ENCODE measurements at places on chromosomes 5 and 9.

- DNase-seq: no peak
These were observed 10.9 kb upstream of the STX17 start for GRCh38 chr9:99895510-99895909.

GRCh38 chr5:14737291-14737690, 72.8 kb downstream of the OTULIN start:
- DNase-seq: no peak

DNA sequence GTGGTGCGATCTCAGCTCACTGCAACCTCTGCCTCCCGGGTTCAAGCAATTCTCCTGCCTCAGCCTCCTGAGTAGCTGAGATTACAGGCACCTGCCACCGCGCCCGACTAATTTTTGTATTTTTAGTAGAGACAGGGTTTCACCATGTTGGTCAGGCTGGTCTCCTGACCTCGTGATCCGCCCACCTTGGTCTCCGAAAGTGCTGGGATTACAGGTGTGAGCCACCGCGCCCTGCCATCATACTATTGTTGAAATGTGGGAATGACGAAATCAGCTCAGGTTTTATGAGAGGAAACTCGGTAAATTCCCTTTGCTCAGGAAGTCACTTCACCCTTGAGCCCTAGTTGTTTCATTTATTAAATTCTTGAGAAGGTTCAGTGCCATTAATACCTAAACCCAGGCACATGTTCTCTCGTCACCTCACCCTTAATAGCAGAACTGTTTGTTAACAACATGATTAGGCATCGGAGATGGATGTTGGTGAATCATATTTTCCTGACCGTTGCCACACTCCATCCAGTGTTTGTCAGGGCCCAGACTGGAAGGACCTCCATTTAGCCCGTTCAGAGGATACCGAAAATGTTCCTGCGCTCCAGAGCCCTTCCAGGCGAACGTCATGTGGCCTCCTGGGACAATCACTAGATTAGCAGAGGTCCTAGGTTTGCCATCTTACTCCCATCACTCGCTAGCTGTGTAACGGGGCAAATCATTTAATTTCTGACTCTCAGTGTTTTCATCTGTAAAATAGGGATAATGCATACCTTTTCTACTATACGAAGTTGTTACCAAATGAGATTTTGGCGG, 20.0 kb upstream of the CREBRF start:
- DNase-seq: no peak

DNA sequence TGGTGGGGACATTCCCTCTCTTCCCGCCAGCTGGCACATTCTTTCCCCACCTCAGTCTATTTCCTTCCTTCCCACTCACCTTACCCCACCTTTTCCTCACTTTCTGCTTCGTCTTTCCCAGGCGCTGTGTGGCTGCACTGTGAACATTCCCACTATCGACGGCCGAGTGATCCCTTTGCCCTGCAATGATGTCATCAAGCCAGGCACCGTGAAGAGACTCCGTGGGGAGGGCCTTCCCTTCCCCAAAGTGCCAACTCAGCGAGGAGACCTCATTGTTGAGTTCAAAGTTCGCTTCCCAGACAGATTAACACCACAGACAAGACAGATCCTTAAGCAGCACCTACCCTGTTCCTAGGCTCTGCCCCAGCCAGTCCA, 7.3 kb downstream of the DNAJB5 start:
- DNase-seq: no peak

DNA sequence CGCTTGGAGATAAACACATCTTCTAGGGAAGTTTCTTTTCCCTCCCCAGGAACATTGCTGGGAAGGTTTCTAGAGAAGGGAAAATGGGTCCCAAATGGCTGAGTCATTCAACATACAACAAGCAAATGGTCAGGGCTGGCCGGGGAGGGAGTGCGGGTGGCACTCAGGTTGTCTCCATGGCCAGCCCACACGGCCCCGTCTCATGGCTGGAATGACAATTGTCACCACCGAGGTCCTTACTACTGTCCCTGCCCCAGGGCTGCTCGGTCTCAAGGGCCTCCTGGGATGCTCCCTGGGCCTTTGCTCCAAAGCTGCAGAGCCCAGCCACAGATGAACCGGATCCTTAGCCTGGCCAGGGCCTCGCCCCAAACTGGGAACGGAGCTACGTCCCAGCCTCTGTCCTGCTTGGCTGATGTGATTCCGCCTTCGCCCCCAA, 121.9 kb downstream of the FGF18 start:
- no peak for DNase-seq

DNA sequence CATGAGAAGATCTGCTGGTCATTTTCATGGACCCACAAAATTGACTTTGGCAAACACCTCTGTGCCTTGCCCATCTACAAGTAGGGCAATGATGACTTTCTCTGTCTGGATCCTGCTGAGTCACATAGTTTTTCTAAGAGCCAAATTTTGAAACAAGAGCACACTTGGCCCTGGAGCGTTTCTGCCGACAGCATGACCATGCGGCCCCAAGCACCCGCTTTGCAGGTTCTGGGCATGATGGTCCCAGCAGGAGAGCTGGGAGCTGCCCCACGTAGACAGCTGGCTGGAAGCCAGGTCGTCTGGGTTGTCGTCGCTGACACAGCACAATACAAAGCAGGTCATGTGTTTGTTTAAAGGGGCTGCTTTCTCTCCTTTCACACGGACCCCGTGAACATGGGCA, 159.8 kb downstream of the SYK start:
- DNase-seq: no peak

DNA sequence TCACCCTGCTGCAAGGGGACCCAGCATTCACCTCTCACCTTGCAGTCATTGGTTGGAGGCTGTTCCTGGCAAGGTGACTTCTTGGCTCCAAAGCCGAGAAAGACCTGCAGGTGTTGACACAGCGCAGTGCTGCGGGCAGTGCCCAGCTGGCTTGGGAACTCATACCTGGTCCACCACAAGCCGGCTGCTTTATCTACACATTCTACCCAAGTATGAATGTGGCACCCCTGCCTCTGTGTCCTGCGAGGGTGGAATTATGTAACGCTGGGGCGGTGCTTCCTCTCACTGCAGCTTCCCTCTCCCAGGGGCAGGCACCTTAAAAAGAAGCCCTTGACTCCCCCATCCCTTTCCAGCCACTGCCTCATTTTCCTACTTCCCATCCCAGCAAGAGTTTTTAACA, 2.5 kb upstream of the ZMYND19 start:
- DNase-seq: no peak

- no peak for DNase-seq
These were observed 102.4 kb upstream of the PJA2 start for GRCh38 chr5:109511980-109512734.

DNA sequence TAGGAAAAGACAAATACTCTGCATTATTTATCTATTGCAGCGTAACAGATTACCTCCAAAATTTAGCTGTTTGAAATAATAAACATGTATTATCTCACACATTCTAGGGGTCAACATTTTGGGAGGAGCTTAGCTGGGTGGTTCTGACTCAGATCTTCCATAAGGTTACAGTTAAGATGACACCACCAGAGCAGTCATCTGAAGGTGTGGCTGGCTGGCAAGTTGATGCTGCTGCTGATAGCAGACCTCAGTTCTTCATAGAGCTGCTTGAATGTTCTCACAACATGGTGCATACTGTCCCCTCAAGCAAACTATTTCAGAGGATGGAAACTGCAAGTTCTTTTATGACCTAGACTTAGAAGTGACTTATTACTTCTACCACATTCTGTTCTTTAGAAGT, 146.3 kb upstream of the FSTL4 start:
- DNase-seq: no peak

- DNase-seq: no peak
These were observed 815 bp downstream of the ANXA6 start for GRCh38 chr5:151156507-151157420.

- DNase-seq: no peak
These were observed 854 bp upstream of the ARL15 start for GRCh38 chr5:54311176-54311677.

- DNase-seq: no peak
These were observed 63.8 kb downstream of the PDZD2 start for GRCh38 chr5:31702712-31703111.

- DNase-seq: no peak
These were observed 137.2 kb downstream of the C9orf50 start for GRCh38 chr9:129483415-129484351.

- no peak for DNase-seq
These were observed 24.7 kb downstream of the NTRK2 start for GRCh38 chr9:84694248-84694647.

- DNase-seq: no peak
These were observed 52.8 kb downstream of the IRF1 start for GRCh38 chr5:132437604-132438266.

- DNase-seq: no peak
These were observed 110.6 kb downstream of the RAPGEF6 start for GRCh38 chr5:131524431-131524830.

DNA sequence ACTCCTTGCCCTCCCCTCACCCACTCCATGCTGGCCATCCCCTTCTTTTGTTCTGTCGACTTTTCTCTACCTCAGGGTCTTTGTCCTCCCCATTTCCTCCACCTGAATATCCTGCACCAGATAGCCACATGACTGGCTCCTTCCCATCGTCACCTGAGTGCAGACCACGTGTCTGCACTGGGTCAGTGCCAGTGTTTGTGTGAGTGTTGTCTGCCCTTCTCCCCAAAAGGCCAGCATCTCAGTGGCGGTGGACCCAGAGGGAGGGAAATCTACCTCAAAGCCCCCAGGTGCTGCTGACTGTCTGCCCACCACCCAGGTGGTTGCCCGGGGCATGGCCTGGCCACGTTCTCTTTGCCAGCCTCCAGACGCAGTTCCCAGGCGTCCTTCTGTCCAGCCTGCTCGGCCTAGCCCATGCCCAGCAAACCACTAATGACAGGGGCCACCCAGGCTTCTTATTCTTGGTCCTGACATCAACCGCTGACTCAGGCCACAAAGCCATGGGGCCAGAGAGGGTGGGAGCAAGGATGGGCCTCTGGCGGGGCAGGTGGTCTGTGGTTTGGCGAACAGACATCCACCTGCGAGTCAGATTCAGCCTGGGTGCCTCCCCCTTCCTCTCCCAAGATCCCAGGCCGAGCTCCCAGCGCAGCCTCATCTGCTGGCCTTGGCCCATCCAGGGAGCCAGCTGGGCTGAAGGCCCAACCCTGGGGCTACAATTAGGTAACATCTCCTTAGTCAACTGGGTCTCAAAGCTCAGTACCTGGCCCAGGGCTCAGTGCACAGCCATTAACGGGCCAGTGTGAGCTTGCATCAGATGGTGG, 5.5 kb upstream of the NINJ1 start:
- DNase-seq: no peak

DNA sequence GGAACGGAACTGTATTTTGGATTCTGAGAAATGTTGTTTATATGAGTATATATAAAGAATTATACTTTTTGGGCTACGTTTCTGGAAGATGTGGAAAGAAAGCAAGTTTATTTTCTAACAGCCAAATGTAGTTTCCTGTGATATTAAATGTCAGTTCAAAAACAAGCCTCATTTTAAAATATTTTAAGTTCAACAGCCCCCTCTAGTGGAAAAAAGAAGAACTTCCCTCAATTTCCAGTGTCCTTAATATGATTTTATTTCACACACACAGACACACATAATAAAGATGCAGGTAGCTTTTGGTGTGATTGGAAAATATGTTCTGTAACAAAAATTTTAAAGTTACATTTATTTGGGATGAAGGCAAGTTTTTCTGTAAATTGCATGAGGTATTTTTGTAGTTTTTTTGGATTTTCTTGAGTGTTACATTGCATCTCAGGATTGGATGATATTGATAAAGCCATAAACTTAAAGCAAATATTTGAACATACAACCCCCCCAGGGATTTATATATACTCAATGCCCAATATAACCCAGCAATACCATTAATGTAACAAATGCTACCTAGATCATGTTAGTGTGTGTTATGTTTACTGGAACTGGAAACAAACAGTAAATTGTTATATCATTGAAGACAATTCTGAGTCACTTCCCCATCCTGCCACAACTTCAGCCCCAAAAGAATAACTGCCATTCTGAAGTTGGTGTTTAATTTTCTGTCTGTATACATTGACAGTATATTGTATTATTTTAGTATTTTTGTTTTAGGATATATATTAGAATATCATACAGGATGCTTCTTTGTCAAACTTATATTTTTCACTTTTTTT, 54.0 kb downstream of the CCDC171 start:
- DNase-seq: no peak

DNA sequence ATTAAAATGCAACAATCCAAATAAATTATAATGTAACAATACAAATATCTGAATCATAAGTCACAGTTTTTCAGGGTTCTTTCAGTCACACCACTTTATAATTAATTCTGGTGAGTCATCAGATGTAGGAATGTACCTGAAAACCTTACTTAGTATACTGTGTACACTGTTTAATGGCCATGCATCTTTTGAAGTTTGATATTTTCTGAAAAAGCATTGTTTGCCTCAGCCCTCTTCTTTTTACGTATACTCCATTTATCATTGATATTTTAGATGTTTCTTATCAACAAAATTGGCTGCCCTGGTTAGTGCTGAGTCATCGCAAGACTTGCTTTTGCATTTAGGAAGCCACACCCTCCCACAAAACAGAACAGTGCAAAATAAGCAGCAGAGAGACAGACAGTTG, 218.6 kb downstream of the PJA2 start:
- DNase-seq: no peak

GRCh38 chr5:138460032-138460693, 5.1 kb upstream of the EGR1 start:
- DNase-seq: no peak

- DNase-seq: no peak
These were observed 128.8 kb downstream of the TMC1 start for GRCh38 chr9:72650206-72650605.

DNA sequence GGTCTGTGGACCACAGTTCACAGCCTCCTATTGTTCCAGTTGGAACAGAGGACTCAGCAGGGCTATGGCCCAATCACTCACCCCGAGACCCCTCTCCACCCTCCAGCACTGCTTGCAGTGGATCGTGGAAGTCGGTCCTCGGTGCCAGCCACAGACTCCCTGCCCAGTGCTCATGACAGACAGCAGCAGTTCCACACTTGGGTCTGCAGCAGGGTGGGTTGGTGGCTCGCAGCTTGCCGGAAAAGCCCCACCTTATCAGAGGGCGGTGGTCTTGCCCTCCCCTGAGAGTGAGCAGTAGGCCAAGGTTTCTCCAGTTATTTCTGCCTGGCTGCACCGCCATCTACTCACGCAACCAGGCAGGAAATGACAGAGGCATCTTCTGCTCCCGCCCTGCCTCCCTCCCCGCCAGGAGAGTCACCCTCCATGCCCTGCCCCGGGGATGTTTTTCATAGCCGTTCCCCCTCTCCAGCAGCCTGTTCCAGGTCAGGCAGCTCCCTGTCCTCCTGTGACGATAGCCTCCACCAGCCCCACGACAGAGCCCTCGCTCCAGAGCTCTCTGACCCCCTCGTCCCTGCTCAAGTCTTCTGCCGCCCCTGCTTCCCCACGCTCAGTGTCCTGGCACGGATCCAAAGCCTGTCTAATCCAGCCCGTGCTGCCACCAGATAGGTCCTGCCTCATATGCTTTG, 34.5 kb downstream of the UNC5A start:
- DNase-seq: no peak

- no peak for DNase-seq
These were observed at the start of gene SYNPO for GRCh38 chr5:150640311-150641005. Gene SYNPO, plus strand, starts transcription at chr5:150640660. Its CDS starts 7,616 bp downstream, at chr5:150648276.

- DNase-seq: no peak
These were observed 12.5 kb upstream of the CHD1 start for GRCh38 chr5:98941131-98941883.

GRCh38 chr5:113022661-113023060, 46.1 kb downstream of the DCP2 start:
- DNase-seq: no peak

GRCh38 chr9:136002881-136003280, 41.7 kb upstream of the UBAC1 start:
- DNase-seq: no peak

- no peak for DNase-seq
These were observed 437.9 kb downstream of the PIK3R1 start for GRCh38 chr5:68653471-68653870.

GRCh38 chr9:114288193-114289091, 34.5 kb upstream of the ORM1 start:
- DNase-seq: no peak

Data from NCI-H187 treated with DMSO at 0.1 percent for 48 hours (cell line).